Sigmoid colon (tissue), 7 donors: ENCODE measurements at places on chromosomes 7 and 10. TPM values are rescaled to one million over a fixed set of nuclear protein-coding genes. Genes with fewer than 3 reads are reported as not detected.

The RNF133 gene
- total RNA-seq, result 0.36 TPM

The ACTL6B gene
- not detected for total RNA-seq

The AFAP1L2 gene
- total RNA-seq, result 14.0 TPM

The LIPF gene
- total RNA-seq, result not detected

The HKDC1 gene
- total RNA-seq, result not detected

The CYP3A5 gene
- 4.6 TPM for total RNA-seq

The ETV1 gene
- 13.6 TPM for total RNA-seq

The TMEM270 gene
- not detected for total RNA-seq
